ENCODE measurements at places on chromosomes 13 and 19. TPM values are rescaled to one million over a fixed set of nuclear protein-coding genes. Genes with fewer than 3 reads are reported as not detected.
A peak's percentile ranks its signal among the peaks of the same experiment; 100 is the strongest.

DNA sequence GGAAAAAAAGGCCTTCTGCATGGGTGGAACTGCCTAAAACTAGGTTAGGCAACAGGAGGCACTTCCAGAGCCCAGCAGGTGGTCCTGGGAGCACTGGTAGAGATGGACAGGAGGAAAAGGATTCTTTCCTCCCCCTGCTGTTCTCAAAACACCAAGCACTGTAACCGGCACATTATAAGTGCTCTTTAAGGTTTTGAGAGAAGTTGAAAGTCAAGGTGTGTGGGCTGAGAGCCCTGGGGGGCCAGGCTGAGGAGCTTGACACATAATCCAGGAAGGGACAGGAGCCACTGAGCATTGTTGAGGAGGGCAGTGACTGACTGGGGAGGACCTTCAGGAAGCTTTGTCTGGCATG, 32.3 kb downstream of the SPATA13 start:
- H3K4me1 ChIP-seq: peaks cover 12% of the 10 kb centered on the region
- H3K27me3 ChIP-seq: no peaks in the 10 kb centered on the region
- H3K4me3 ChIP-seq: no peak overlapping the region
- DNase-seq: no peak

DNA sequence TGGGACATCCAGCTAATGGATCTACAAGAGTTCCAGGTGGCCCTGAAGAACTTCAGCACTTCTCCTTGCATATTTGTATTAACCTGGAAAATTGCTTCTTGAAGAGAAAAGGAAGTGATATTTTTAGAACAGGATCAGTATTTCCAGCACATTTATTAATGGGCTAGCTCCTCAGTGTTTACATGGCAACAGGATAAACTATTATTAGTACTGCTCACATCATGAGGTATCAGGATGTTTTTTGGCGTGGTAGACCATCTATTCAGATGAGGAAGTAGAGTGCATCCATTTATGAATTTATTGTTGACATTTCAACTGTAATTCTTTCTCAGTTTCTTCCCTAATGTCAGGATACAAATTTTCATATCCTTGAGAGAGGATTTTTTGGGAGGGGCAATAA, 144.4 kb downstream of the KCNRG start:
- no peak for DNase-seq
- H3K27ac ChIP-seq: no peak overlapping the region
- H3K4me1 ChIP-seq: peaks cover 33% of the 10 kb centered on the region
- H3K36me3 ChIP-seq: no peaks in the 10 kb centered on the region
- H3K4me3 ChIP-seq: no peak overlapping the region
- no peaks in the 10 kb centered on the region for H3K27me3 ChIP-seq

GRCh38 chr19:9941231-9941630, 4.9 kb upstream of the OLFM2 start:
- no peak for DNase-seq
- H3K36me3 ChIP-seq: no peaks in the 10 kb centered on the region
- peaks cover 14% of the 10 kb centered on the region for H3K4me1 ChIP-seq
- no peak overlapping the region for H3K4me3 ChIP-seq

DNA sequence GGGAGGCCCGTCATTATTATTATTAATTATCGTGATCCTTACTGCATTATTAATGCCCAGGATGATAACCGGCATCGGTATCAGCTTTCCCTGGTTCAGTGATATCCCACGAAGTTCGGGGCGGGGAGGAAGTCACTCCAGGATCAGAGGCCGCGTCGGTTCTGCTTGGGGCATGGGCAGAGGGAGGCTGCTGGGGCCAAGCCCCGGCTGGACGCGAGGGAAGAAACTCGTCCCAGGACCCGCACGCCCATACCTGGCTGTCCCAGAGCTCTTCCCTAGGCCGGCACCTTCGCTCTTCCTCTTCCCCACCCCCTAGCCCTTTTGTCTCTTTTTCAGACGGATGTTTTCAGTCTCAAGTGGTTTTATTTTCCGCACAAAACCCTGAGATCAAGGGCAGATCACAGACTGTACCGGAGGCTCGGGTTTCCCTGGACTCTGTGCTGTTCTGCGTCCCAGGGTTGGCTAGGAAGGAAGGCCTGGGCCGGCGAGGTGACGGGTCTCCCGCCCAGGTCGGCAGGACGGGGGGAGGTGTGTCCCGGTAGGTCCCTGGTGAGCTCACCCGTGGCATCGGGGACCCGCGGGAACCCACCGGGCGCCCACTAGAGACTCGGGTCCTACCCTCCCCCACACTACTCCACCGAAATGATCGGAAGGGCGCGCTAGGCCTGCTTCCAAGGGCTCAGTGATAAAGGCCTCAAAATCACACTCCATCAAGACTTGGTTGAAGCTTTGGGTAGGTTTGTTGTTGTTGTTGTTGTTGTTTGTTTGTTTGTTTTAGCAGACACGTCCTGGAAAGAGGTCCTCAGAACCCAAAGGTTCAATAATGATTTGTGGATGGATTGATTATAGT, 7.9 kb downstream of the ZIC2 start:
- DNase-seq: no peak
- peaks cover 45% of the 10 kb centered on the region for H3K4me1 ChIP-seq
- peaks cover 95% of the 10 kb centered on the region for H3K27me3 ChIP-seq
- H3K27ac ChIP-seq: no peak overlapping the region
- peaks cover 6% of the 10 kb centered on the region for H3K36me3 ChIP-seq

DNA sequence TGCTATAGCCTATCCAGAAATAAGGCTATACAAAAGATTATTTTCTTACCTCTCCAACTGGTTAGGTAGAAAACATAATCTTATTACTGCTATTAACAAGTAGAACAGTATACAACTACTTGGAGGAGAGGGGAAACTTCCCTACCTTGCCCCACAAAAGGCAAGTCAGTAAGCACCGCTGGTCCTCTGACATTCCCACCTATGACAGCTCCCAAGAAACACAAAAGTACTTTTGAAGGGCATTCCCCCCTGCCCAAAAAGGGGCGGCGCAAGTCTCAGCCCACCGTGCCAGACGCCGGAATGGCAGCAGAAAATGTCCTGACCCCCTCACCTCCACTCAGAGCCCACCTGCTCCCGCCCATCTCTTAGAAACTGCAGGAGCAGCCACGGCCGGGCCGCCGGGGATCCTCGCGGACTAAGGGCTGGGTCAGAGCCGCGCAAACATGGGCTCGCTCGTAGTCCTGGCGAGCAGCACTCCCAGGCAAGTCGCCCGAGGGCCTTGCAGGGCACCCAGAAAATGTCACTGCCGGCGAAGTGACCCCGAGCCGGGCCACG, 437 bp downstream of the SUCLA2 start:
- H3K4me3 ChIP-seq: peak overlapping the region; percentile 96
- peaks cover 29% of the 10 kb centered on the region for H3K4me1 ChIP-seq
- DNase-seq: no peak
- no peaks in the 10 kb centered on the region for H3K27me3 ChIP-seq

DNA sequence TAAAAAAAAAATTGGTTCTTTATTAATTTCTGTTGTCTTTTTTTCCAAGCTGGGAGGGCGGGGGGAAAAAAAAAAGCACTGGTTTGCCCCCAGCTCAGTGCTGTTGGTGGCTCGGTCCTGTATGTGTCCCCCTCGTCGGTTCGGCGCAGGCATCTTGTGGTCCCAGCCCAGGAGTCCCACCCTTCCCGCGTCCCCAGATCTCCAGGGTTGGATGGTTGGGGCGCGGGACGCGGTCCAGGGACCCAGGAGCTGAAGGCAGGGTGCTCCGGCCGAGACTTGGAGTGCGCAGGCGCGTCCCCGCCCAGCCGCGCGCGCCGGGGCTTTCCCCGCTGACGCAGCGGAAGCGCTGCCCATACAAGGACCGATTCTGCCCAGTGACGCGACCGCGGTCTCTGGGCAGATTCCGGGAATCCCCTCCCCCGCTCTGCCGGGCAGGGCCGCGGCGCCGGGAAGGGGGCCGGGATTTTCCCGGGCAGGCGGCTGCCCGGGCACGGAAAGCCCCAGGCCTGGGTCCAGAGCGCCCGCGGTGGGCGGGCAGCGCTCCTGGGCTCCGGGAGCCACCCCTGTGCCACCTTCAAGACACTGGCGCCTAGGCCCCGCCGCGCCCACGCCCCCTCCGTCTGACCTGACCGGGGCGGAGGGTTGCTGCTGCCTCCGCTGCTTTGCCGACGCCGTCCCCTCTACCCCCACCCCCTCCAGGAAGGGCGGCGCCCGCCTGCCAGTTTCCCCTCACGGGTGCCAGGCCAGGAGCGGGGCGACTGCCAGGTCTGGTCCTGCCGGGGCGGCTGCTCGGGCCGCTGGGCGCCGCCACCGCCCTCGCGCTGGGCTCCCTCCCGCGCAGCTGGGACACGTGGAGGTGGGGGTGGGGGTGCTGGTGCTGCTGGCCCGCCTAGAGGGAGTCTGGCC, 2.3 kb downstream of the JUNB start:
- H3K27ac ChIP-seq: no peak overlapping the region
- DNase-seq: peak; percentile 81
- peak overlapping the region; percentile 94 for H3K4me3 ChIP-seq

GRCh38 chr19:58325311-58326022, 1.3 kb upstream of the ZSCAN22 start:
- H3K36me3 ChIP-seq: no peaks in the 10 kb centered on the region
- H3K27me3 ChIP-seq: no peaks in the 10 kb centered on the region
- no peak overlapping the region for H3K27ac ChIP-seq
- peaks cover 11% of the 10 kb centered on the region for H3K4me1 ChIP-seq
- DNase-seq: no peak

DNA sequence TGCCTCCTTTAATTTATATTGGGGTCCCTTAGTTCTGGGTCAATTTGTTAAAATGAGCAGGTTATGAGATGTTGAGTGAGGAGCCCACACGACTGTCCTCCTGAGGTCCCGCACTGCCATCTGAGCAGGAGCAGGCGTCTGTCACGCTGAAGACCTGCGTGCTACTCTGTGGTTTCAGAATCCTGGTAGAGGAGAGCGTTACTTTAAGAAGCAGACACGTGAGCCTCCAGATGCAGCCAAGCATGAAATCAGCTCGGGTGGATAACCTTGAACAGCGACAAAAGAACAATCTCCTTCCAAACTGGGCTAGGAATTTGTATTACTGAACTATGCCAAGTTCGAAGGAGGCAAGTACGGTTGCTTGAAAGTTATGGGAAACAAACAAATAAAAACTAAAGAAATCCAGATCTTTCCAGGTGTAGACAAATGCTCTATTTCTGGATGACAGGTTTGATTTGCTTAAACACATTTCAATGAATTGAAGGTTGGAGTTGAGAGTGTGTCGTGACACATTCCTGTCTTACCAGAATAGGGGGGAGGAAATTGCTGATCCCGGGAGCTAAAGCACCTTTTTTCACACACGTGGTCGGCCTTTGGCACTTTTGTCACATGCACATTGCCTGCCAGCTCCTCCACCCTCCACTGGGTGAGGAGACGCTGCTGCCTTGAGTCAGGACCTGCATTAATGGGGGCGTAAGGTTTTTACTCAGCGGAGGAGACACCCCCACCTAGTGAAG, 945.5 kb upstream of the SLC10A2 start:
- no peak overlapping the region for H3K4me3 ChIP-seq
- DNase-seq: no peak
- no peak overlapping the region for H3K27ac ChIP-seq
- peaks cover 26% of the 10 kb centered on the region for H3K4me1 ChIP-seq
- no peaks in the 10 kb centered on the region for H3K27me3 ChIP-seq

GRCh38 chr19:36160821-36161596, 8.8 kb upstream of the COX7A1 start:
- peaks cover 5% of the 10 kb centered on the region for H3K4me1 ChIP-seq
- no peak for DNase-seq
- H3K27ac ChIP-seq: no peak overlapping the region

DNA sequence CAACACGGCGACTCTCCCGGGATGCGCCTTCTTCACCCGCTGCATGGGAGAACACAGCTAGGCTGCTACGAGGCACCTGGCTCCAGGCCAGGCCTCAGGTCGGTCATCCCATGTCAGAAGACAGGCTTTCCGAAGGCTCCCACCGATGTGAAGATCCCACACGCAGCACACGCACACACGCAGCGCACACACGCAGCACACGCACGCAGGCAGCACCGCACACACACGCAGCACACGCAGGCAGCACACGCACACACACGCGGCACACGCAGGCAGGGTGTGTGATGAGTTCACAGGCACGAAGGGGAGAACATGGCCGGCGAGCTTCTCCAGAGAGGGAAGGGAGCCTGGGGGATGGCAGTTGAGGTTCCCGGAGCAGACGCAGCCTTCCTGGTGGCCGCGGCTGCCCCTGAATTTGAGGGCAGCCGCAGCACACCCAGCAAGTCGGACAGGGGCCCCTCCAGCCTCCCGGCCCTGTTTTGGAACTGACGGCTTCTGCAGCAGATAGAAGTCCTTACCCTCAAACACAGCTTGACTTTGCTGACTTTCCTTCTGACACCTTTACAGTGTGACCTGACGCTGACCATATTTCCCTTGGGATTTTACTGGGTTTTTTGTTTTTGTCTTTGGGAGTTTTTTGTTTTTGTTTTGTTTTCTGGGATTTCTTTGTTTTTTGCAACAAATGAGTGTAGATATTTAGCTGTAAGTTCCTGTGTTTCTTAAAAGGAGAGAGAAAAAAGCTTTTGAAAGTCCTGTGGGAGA, 55.9 kb downstream of the RASA3 start:
- peak overlapping the region; percentile 97 for H3K27ac ChIP-seq
- H3K36me3 ChIP-seq: peaks cover 16% of the 10 kb centered on the region
- peaks cover 2% of the 10 kb centered on the region for H3K27me3 ChIP-seq
- no peak overlapping the region for H3K4me3 ChIP-seq
- no peak for DNase-seq

DNA sequence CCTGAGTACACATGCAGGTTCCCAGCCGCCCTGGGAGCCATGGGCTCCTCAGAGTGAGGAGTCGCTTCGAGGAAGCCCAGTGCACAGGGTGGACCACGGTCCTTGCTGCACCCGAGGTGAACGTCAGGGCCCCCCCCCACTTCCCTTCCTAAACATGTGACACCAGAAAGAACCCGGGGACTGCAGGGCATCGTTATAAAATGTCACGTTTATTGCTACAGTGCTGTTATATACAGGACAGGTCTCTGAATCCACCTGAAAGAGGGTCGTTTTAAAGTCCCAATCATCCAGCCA, 3.8 kb upstream of the UQCR11 start:
- H3K4me1 ChIP-seq: peaks cover 10% of the 10 kb centered on the region
- DNase-seq: no peak
- peaks cover 8% of the 10 kb centered on the region for H3K27me3 ChIP-seq
- H3K27ac ChIP-seq: no peak overlapping the region
- H3K4me3 ChIP-seq: peak overlapping the region; percentile 38

DNA sequence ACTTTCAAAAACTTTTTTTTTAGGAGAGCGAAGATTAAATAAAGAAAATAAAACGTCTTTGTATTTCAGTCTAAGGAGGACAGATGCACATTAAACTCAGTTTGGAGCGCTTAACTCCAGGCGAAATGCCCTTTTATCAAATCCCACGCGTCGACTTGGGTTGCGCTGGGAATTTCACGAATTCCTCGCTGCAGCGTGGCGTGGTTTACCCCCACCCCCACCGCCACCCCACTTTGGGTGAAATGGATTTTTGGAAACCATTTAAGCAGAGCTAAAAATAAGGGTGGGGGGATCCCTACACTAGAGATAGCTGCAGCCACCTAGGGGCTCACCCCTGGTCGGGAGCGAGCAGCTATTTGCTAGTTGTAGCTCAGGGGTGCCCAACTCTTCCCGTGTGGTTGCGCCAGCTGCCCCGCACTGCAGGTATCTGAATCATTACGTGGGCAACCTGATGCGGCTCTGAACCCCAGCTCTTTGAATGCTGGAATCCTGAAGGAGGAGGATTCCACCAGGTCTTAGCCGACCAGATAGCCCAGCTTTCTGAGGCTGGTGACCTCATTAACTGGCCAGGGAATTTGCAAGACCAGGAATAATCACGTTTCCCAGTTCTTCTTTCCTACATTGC, 6.5 kb upstream of the TSHZ3 start:
- peaks cover 98% of the 10 kb centered on the region for H3K27me3 ChIP-seq
- H3K36me3 ChIP-seq: no peaks in the 10 kb centered on the region
- peaks cover 9% of the 10 kb centered on the region for H3K4me1 ChIP-seq

The CCNE1 gene
- 26.1 TPM for total RNA-seq

The COL5A3 gene
- total RNA-seq: 0.86 TPM

The POU2F2 gene
- total RNA-seq: 2.5 TPM

The RASL11A gene
- total RNA-seq: 1.9 TPM

The ANGPTL8 gene
- total RNA-seq: not detected

The HIPK4 gene
- 0.30 TPM for total RNA-seq

All from neural crest cell (in vitro differentiated cells).